ENCODE measurements at places on chromosomes 3 and 15.

DNA sequence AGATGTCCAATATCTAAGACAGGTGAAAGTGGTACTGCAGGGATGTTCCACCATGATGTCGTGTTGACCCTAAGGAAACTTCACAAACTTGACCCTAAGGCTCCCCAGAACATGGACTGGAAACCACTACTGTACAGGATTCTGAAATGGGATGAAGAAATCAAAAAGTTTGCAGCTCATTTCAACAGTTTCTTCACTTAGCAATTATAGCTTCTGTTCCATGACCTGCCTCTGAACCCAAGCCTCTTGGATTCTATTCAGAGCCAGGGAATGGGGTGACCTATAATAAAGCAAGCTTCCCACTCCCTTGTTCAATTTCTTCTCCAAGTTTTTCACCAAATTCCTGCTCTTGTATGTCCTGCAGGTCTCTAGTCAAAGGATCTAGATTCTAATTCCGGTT is 40.7 kb downstream of the DUT start:
- DNase-seq = no peak

DNA sequence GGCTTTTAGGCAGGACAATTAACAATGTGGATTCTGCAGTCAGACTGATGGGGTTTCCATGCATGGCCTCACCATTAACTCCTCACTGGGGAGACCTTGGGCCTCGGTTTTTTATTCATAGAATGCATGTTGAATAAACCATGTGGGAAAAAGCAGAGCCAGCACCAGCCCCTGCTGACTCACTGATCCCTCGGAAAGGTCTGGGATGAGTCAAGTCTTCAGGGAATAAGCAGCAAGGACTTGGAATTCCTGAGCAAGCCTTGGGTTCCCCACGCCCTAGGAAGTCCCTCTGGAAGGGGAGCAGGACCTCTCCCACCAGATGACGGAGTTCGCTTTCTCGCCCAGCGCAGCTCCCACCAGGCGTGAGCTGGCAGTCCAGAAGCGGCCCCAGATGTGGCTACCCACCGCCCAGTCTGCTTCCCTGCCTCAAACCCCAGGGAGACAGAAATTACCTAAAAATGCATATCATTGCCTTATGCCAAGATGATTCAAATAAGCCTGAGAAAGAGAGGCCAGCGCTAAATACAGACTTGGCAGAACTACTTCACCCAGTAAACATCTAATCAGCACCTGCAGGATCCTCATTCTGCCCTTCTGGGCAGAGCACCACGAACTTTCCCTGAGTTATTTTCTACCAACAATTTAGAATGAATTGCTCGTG is 45.4 kb downstream of the BTD start:
- DNase-seq = peak; percentile 100

- DNase-seq = no peak
Measured at GRCh38 chr3:127197300-127198189, 4.6 kb downstream of the PRR23E start.

GRCh38 chr15:60935130-60935529 is 294.0 kb downstream of the RORA start:
- no peak for DNase-seq

GRCh38 chr3:50656417-50657195 is 18.1 kb upstream of the DOCK3 start:
- DNase-seq = no peak

GRCh38 chr3:153284282-153284938 is 122.4 kb downstream of the RAP2B start:
- DNase-seq = peak; percentile 96

DNA sequence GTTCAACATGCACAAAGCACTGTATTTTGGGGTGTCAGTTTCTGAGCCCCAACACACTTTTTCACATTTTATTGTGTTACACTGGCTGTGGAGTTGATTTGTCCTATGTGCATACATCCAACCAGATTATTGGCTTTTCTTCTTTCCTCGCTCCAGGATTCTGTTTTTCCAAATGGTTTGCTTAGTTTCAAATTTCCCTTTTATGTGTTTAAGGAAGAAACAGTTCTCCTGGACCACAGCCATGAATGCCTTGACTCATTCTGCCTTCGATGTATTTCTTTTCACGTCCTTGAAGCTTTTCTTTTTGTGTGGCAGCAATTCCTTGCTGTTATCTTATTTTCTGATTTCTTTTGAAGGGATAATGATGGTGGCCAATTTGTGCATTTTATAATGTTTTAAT is 53.8 kb downstream of the CACNA2D3 start:
- DNase-seq = no peak

GRCh38 chr3:179156775-179157174 is 8.6 kb downstream of the PIK3CA start:
- DNase-seq = no peak

GRCh38 chr3:52722491-52722890 is 16.6 kb downstream of the SPCS1 start:
- no peak for DNase-seq

DNA sequence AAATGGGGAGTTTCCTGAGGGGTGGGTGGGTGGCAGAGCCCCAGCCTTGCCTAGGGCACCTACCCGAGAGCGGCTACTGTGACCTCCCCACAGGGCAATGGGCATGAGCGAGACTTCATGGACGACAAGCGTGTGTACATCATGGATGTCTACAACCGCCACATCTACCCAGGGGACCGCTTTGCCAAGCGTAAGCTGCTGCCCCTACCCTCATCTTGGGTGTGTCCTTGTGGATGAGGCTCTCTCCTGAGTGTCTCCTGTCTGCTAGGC is 22.6 kb downstream of the HDAC11 start:
- no peak for DNase-seq

GRCh38 chr3:82001276-82001923 is 240.0 kb upstream of the GBE1 start:
- DNase-seq = no peak

GRCh38 chr15:66481107-66481856 is 16.3 kb downstream of the SNAPC5 start:
- peak; percentile 38 for DNase-seq

DNA sequence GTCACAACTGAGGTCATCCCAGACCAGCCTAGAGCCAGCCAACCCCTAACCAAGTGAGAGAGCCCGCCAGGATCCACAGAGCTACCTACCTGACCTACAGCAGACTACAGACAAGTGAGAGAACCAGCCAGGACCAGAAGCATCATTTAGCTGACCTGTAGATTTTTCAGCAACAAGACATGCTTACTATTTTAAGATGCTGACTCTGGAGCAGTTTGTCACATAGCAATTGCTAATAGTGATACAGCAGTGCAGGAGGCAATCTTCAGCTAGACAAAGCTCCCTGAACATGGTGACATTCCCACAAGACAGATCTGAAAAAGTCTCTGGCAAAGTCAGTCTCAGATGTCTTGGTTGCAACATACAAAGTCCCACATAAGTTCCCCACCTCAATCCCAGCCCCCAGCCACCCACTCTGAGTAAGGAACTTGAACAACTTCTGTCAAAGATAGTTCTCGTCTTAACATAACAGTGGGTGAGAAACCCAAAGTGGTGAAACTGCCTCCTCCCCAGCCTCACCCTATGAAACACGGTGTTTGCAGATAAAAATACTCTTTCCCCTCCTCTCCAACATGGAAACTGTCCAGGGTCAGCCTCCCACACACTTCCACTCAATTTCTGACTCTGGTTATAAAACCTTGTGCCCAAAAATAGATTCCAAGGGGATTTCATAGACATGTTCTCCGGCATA is 120.3 kb upstream of the SLC6A11 start:
- no peak for DNase-seq

- no peak for DNase-seq
Measured at GRCh38 chr3:98185180-98185579, 18.7 kb downstream of the OR5H15 start.

GRCh38 chr3:139870000-139870675 is 64.8 kb upstream of the CLSTN2 start:
- no peak for DNase-seq

DNA sequence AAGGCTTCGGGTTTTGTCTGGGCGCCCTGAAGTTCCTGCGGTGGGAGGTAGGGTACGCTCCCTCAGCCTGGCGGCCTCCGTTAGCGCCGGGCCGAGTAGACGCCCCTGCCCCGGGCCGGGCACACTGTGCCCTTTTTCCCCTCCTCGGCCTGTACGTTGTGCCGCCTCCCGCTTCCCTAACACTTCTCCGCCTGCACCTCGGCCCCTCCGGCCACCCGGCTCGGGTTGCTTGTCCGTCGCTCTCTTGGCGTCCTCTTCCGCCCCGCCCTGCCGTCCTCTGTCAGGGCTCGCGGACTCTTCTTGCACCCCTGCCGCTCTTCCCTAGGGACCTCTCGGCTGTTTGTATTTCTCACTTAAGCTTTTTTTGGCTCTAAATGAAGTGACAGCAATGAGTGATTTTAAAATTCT is 384 bp downstream of the KNL1 start:
- DNase-seq = peak; percentile 16

GRCh38 chr15:81329446-81329845 is 5.5 kb upstream of the STARD5 start:
- no peak for DNase-seq

DNA sequence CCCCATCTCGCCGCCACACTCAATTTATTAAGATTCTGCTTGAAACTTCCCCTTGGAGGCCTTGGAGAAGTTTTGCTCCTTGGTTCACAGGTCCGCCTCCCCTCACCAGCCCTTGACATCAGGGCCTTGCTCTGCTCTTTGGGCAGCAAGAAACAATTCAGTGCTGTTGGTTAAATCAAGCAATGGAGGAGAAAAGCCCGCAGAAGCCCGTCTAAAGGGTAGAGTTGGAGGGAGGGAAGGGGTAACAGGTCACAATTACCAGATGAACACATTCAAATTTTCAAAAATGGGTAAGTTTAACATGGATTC is 429 bp downstream of the PARP9 start:
- no peak for DNase-seq

GRCh38 chr15:52180196-52180835 is 10.9 kb downstream of the GNB5 start:
- DNase-seq = no peak

- DNase-seq = peak; percentile 54
Measured at GRCh38 chr15:85019815-85020590, 38.3 kb downstream of the PDE8A start.

DNA sequence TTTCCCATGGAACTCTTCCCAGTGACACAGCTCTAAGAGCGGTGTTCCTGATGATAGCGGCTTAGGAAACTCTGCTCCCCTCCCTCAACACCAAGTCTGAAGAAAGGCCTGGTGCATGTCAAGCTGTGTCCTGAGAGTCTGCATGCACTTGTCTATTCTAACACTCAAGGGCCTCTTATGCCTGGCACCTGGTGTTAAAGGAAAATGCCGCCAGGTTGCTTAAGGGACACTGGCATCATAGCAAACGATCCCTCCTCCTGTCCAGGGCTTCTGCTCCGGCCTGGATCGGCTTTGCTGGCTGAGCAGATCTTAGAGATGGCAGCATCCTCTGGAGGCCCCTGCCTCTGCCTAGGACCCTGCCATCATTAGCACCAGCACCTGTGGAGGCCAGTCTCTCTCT is 121.7 kb downstream of the MEGF11 start:
- DNase-seq = no peak

DNA sequence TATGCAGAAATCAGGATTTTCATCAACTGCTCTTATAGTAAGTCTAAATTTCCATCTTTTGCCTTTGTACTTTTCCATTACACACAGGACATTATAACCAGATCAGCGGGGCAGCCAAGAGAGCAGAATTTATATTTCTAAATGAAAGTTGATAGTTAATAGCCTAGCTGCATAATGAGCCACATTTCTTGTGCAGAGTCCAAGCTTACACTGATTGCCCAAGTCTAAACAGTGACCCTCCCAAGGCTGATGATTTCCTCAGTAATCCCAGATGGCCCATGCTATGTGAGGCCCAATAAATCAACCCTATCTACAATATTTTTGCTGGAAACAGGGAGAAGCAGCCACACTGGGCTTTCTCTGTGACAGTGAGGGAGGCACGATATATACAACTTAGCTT is 475.8 kb upstream of the KCNMB2 start:
- DNase-seq = peak; percentile 71

DNA sequence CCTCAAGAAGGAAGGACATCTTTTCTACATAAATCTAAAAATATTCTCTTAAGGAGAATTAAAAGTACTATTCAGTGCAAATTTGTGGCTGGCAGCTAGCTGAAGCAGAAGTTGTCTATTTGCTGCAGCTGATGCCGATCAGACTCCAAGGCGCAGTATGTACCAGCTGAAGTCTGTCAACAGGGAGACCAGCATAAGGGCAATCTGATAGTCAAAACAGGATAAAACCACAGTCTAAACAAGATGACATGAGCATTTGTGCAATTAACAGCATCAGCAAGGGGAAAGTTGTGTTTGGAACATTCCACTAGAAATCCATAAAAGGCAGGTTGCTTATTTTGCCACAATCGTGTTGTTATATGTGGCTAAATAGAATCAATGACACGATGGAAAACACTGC is 198.2 kb upstream of the ROBO2 start:
- peak; percentile 25 for DNase-seq

DNA sequence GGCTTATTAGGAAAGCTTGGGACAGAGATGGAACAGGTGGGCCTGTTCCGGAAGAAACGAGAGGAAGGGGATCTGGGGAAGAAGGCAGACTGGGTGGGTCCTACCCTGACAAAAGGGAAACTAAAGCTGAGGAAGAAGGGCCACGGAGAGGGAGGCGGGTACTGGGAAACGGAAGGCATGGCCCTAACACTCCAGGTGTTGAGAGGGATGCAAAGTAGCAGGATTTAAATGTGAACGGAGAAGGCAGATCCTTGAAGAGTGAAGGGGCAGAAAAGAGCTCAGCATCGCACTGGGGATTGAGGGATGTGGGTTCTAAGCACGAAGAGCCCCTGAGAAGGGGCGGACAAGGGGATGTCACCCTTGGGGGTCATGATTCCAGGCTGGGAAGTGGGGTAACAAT is 735 bp downstream of the STIMATE start:
- DNase-seq = no peak

- peak; percentile 87 for DNase-seq
Measured at GRCh38 chr15:84797212-84797611, 19.9 kb upstream of the ALPK3 start.

- DNase-seq = no peak
Measured at GRCh38 chr3:24272875-24273274, 221.8 kb downstream of the THRB start.

GRCh38 chr3:193168931-193169330 is 72.1 kb upstream of the PLAAT1 start:
- no peak for DNase-seq

DNA sequence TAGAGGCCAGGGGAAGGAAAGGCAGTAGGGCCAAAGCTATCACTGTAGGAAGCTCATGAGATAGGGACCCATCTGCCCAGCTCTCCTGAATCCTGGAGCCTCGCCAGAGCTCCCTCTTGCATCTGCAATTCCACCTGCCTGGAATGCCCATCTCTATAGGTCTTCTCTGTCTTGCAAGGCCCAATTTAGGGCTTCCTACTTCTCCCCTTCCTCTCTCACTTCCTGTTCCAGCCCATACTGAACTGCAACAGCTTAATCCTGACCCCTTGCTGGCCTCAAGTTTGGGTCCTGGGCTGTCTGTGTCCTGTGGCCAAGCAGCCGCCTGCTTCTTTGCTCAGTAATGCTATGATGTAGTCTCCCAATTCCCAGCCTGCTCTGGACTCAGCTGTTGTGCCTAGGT is 3.6 kb upstream of the PTPN23 start:
- no peak for DNase-seq

DNA sequence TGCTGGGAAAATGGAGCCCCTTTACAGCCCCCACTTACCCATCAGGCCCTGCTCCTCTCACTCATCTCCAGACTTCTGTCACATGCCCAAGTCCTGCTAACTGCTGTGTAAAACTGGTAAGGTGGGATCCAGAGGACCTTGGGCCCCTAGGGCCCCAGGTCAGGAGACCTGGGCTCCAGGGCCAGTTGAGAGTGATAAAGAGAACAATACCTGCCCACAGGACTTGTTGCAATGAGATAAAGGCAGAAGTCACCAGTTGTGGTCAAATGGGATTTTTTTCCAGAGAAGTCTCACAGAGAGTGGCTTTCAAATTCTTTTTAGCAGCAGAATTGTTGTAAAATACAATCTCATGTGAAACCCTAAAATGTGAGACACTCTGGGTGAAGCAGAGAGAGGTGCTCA is 753 bp downstream of the FURIN start:
- no peak for DNase-seq

Data from IMR-90 (cell line).